Stimulated activated CD8-positive, alpha-beta memory T cell treated with anti-CD3 and anti-CD28 coated beads, Interleukin-4, amount 100 ng/mL, for 48 hours (primary cell): ENCODE measurements at places on chromosomes 6 and 20.

DNA sequence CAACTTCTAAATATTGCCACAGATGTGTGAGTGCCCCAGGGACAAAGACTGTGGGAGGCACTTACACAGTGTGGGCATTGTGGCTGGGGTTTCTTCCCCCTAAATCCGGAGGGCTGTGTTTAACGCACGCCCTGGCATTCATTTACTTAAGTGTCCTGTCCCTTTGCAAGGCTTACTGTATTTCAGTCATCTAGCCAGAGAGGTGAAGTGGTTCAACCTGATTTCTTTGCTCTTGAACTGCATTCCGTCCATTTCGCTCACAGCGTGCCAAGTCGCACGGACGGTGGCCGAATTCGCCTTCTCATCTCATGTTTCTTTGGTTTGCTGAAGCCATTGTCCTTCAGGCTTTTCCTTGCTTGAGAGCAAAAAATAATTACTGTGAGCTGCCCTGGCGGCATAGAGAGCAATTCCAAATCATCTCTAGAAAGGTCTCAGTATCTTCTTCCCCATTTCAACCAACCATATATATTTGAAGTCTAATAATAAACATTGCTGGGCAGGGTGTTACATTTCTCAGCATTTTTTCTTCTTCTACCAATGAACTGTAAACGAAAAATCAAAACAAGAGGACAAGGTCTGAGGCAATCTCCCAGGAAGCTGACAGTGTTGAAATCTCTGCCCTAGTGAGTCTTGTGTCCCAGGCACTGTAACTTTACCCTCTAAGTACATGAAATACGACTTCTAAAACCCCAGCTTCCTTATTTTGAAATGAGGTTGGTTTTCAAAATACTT, 16.9 kb downstream of the SYTL3 start:
- peak; percentile 13 for DNase-seq

DNA sequence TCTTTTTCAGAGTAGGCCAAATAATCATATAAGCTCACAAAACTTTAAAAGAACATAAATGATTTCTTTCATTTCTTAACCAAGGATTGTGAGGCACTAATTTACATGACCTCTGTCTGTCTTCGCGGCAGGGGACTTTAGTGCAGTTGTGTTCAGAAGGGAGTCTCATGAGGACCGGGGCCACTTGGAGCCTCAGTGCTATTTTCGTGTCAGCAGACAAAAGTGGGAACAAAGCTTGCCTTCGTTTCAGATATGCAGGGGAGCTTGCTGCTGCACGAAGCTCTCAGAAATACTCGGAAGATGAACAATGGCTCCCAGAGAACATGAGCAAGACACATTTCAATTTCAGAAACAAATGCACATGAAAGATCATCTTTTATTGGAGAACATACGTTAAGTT, 497.0 kb downstream of the CDH26 start:
- no peak for DNase-seq

DNA sequence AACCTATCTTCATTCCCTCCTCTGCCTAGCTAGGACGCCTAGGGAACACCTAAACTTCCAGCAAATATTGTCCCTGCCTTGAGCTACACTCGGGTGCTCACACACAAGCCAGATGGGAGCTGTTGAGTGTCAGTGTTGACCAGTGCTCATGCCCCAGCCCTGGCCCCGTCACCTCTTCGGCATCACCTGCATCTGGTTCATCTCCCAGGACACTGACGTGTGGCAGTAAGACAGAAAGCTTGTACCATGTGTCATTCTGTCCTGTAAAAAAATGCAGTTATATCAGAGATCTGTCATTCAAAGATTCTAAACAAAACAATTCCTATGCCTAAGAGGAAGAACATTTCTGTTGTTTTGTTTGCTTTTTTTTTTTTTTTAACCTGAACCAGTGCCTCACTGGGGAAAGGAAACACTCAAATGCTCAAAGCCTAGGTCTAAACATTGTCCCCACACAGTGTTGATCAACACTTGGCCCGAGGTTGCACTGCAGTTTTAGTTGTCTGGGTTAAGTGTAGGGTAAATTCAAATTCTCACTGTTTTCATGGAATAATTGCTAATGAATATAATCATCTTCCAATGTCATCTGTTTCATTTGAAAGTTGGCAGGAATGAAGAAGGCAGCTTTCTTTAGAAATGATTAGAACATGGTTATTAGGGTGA, 102.7 kb upstream of the SASH1 start:
- no peak for DNase-seq

DNA sequence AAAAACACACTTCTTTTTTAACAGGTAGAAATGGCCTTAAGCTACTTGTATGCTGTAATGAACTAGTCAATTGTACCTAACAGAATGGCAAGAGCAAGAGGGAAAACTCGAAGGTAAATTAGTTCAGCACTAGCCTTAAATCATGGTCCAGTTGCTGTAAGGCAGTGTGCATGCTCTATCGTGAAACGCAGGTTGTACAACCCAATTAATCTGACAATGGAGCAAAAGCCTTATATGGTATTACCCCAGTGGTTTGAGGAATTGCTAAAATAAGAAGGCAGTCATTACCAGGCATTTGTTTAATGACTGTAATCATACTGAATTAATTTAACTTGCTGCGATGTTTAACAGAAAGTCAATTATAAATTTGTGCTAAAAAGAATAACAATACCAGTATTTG, 69.3 kb upstream of the SOX4 start:
- no peak for DNase-seq

- DNase-seq = no peak
Measured at GRCh38 chr20:44945261-44945660, 14.9 kb downstream of the TOMM34 start.

GRCh38 chr6:19450651-19451050, 386.5 kb upstream of the ID4 start:
- no peak for DNase-seq

- DNase-seq = no peak
Measured at GRCh38 chr6:22952097-22952496, 382.7 kb downstream of the HDGFL1 start.

- DNase-seq = peak; percentile 58
Measured at GRCh38 chr20:38304845-38305447, 990 bp downstream of the BPI start.

DNA sequence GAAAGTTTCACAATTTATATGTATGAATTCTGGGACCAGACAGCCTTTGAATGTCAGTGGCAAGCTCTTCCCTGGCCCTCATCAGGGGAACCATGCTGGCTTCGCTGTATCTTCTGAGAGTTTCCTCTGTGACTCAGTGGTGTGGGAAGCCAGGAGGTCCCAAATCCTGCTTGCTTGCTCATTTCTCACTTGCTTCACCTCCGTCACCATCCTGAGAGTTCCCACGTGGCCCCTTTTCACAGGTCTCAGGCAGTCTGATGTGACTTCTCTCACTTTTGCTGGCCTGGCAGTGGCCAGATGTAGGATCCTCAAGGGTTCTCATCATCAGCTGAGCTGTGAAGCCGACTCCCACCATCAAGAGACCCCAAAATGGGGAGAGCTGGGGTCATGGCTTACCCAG, 28.4 kb upstream of the RIN2 start:
- DNase-seq = no peak

DNA sequence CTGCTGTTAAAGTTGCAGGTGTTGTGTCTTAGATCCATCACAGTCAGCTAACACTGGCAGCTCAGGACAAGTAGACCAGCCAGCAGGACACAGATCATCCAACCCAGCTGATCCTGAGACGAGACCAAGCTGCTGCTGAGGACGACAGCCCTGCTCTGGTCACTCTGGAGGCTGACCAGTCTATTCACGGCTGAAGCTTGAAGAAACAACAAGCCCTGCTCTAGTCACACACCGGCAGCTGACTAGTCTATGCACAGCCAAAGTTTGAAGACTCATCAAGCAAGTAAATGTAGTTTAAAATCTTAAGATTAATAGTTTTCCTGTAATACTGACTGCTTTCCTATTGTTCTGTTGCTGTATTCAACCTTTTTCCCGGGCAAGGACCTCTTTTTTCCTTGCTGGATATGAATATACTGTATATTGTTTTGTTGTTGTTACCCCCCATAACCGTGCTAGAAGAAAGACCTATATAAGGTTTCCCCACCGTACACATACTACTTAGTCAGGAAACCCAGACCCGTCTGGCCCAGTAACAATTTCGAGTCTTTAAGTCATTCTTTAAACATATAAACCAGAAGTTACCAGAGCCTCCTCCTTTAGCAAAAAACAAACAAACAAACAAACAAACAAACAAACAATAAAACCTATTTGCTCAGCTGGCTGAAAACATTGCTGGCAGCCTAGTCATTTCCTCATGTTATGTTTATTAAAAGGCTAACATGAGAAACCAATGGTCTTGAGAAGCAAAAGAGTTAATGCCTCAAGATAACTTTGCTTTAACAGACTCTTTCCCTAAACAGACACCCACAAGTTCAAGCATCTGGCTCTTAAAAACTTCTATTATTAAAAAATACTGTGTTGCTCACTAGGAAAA, 16.7 kb upstream of the GSTA3 start:
- DNase-seq = no peak

GRCh38 chr20:41076776-41077175, 48.2 kb downstream of the TOP1 start:
- DNase-seq = no peak

- DNase-seq = no peak
Measured at GRCh38 chr20:50194831-50195523, 4.3 kb downstream of the CEBPB start.

- no peak for DNase-seq
Measured at GRCh38 chr6:25144919-25145318, 134.3 kb upstream of the CARMIL1 start.

GRCh38 chr6:44569931-44570385, 182.5 kb downstream of the CDC5L start:
- no peak for DNase-seq

GRCh38 chr6:116439522-116440051, 21.6 kb upstream of the CALHM6 start:
- DNase-seq = no peak

DNA sequence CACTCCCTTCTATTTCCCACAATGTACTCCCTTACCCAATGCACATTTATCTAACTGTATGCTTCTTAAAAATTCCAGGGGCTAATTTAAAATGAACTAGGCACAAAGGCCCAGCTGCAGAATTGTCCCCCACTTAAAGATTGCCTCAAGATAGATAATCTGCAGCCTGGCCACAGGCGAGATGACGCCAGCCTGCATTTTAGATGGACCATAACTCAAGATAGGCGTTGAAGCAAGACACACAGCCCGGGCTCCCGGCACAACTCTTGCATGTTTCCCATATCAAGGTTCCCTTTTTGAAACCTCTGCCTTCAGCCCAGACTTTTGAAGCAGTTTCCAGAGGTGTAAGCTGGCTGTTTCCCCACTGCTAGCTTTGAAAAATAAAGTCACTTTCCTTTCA, 3.2 kb upstream of the REPS1 start:
- no peak for DNase-seq

- no peak for DNase-seq
Measured at GRCh38 chr6:144580039-144580438, 294.9 kb downstream of the UTRN start.

DNA sequence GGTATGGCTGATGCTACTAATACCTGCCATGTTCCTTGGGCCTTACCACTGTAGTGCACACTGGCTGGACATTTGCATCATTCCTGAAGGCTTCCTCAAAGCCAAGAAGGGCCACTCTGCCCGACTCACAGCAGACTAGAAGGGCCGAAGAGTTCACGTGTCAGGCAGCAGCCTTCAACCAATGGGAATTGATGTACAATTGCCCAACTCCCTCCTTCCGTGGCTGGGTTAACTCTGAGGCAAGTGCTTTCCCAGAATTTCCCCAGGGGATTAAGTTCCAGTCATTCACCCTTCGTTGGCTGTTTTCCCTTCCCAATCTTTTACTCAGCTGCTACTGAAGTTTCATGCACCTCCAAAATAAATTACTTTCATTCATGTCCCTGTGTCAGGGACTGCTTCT, 29.8 kb downstream of the PSMB9 start:
- DNase-seq = no peak

DNA sequence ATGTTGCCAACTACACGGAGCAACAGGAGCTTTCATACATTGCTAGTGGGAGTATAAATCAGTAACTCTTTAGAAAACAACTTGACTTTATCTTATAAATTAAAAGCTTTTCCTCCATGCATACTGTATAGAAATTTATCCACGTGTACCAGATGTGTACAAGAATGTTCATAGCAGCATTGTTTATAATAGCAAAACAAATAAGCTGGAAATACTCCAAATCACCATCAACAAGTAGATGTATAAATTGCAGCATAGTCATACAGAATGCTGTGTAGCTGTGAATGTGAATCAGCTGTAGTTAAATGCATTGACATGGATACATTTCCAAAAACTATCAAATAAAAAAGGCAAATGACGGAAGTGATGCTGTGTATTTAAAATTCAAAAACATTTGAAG, 6.0 kb downstream of the PSMF1 start:
- no peak for DNase-seq

GRCh38 chr6:152975204-152975915, 7.5 kb downstream of the FBXO5 start:
- no peak for DNase-seq

- no peak for DNase-seq
Measured at GRCh38 chr20:38196592-38196991, 31.5 kb upstream of the TGM2 start.

- no peak for DNase-seq
Measured at GRCh38 chr6:53309901-53310300, 38.8 kb downstream of the ELOVL5 start.

DNA sequence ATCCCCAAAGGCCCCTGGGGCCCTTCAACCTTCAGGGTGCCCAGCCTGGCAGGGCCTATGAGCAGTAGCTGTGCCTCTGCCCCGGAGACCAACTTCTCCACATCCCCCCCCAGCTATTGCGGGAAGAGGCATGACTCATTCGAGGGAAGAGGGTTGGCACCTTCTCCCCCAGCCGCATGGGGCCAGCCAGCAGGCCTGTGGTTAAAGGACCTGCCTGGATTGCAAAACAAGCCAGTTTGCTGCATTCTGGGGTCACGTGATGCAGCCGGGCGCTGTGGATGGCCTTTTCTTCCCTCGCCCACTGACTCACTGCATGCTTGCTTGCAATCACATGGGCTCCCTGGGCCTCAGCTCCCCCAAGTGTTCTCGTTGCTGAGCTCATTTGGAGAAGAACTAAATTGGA, 182.5 kb downstream of the MAFB start:
- peak; percentile 34 for DNase-seq

GRCh38 chr20:54914995-54915394, 439.6 kb downstream of the DOK5 start:
- DNase-seq = no peak

- no peak for DNase-seq
Measured at GRCh38 chr6:149169761-149170511, 147.6 kb upstream of the TAB2 start.

- DNase-seq = no peak
Measured at GRCh38 chr20:57675773-57676172, 34.0 kb downstream of the PMEPA1 start.

- no peak for DNase-seq
Measured at GRCh38 chr6:164531736-164532135, 777.7 kb downstream of the C6orf118 start.

DNA sequence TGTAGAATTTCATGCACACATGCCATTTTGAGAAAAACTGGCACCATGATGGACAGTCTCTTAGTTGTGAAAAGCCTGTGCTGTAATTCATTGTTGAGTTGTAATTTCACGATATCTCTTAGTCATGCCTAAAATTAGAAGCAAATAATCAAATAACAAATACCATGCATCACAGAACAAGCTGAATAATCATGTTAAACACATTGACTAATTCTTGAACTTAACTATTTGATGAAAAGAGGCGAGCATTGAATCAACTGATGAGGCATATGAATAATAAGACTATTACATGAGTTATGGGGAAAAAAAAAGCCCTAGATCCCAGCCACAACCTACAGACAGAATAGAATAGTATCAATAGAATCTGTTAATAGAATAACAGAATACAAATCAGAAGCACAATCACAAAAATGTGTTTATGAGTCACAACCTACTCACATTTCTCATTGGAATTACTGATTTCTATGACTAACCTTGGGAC, 14.2 kb upstream of the RNF217 start:
- no peak for DNase-seq

- no peak for DNase-seq
Measured at GRCh38 chr6:39335780-39336545, 13.5 kb upstream of the KCNK16 start.
